ENCODE measurements at places on chromosomes 6 and 20.

GRCh38 chr6:105346052-105346451 lies 56.8 kb downstream of the PREP start:
- DNase-seq: no peak

DNA sequence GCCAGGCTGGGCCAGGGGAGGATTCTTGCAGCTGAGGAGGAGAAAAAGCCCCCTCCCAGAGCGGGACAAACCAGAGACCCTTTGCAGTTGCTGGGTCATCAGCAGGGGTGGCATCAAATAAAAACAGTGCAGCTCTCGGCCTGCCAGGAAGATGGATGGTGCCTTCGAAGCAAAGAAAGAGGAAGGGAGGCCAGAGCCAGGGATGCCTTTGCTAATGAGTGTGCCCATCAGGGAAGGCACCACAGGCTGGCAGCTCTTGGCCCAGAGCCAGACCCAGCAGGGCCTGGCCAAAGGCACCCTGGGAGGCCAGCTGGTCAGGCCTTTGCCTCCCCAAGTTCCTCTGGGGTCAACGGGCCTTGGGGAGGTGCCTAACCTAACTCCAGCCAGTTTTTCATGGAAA lies 26.3 kb upstream of the ZNF318 start:
- no peak for DNase-seq

DNA sequence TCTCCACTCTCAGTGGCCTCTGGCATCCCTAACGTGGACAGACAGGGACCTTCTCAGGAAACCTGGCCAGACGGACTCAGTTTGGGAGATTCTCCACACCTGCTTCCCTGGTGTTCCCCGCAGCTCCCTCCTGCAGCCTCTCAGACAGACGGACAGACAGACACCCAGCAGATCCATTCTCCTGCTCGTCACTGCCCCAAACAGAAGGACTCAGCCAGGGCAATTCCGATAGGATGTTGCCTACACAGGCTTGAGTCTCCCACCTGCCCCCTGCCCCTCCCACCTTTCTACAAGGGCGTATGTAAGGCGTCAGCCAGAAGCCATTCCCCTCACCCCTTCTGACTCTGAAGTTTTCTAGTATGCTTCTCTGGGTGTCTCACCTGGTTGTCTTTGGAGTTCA lies 428 bp downstream of the CCM2L start:
- DNase-seq: no peak

DNA sequence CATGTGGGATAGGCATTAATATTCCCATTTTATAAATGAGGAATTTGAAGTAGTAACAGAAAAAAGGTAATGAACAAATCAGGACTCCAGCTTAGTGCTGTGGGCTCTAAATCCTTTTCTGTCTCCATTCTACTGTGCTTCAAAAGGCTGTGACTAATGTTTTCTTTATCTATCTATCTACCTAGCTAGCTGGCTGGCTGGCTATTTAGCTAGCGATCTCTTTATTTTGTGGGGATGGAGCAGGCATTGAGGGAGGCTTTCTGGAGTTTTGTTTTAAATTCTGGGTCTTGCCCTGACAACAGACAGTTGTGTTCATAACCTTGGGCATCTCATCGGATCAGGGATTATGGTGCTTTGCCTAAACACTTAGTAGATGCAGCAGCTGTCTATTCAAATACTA lies 139.2 kb downstream of the SOX4 start:
- DNase-seq: no peak

DNA sequence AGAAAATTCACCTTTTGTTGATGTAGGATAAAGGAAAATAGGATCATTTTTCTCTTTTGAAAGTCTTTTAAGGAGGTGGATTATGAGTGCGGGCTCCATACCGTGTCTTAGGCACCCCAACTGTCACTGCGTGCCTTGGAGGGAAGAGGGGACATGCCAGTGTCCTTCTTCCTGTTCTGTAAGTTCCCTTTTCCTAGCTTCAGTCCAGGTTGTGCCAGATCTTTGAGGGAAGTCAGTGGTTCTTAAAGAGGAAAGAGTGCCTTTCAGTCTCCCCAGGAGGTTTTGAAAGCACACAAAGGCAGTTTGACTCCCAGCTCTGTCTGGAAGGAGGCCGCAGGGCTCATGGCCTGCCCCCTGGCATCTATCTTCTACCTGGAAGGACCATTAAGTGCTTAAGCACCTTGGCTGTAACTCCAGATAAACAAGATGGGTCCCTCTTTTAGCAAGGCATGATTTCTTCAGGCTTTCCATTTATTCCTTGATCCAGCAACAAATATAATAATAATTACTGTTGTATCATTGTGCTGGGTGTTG lies 13.0 kb downstream of the EFCAB8 start:
- DNase-seq: no peak

DNA sequence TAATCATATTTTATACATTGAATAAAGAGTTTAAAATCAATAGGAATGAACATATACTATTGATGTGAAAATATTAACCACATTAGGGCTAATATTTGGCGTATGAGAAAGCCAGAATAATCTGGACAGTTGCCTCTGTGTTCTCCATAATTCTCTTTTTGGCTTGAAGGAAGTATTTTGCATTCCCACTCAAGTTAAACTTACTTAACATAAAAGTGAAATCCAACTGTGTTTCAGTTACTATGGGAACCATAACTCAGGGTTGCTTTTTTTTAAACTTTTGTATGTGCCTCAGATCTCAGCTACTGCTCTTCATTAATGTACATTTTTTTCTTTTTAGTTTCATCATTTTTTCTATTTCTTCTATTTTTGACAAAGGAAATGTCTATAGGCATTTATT lies 479.8 kb downstream of the NKAIN2 start:
- no peak for DNase-seq

DNA sequence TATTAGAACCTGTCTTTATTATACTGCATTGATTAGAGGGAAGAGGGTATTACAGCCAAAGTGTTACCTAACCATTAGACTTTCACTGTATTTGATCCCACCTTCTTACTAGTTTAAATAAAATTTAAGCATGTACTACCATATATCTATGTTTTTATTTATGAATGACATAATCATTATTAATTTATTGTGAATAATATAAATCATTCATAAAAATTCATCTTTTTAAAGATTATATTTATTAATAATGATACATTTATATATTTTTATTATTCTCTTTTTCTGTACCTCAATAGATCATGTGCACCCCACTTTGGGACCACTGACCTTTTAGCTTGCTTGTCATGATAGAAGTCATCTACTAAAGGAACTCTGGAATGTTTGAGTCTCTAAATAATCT lies 223.5 kb upstream of the MARCKS start:
- DNase-seq: no peak

DNA sequence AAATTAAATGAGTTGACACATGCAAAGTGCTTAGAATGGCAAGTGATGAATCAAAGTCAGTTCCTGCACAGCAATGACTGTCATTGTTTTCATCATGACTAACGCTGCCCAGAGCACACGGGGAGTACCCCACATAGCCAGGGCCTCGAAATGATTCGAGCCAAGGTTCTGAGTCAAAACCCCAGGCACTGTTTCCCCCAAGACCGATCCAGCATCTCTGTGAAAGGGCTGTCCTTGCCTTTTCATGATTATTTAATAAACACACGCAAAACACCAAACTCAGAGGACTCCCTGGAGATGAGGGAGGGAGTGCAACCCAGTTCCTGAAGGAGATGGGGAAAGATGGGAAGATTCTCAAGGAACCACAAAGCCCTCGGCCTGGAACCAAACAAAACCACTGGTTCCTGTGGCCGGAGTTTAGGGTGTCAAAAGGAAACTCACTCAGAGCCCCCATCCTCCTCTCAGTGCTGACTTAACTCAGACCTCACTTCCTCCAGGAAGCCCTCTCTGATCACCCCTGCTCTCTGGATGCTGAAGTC lies 3.8 kb downstream of the PREX1 start:
- DNase-seq: no peak

DNA sequence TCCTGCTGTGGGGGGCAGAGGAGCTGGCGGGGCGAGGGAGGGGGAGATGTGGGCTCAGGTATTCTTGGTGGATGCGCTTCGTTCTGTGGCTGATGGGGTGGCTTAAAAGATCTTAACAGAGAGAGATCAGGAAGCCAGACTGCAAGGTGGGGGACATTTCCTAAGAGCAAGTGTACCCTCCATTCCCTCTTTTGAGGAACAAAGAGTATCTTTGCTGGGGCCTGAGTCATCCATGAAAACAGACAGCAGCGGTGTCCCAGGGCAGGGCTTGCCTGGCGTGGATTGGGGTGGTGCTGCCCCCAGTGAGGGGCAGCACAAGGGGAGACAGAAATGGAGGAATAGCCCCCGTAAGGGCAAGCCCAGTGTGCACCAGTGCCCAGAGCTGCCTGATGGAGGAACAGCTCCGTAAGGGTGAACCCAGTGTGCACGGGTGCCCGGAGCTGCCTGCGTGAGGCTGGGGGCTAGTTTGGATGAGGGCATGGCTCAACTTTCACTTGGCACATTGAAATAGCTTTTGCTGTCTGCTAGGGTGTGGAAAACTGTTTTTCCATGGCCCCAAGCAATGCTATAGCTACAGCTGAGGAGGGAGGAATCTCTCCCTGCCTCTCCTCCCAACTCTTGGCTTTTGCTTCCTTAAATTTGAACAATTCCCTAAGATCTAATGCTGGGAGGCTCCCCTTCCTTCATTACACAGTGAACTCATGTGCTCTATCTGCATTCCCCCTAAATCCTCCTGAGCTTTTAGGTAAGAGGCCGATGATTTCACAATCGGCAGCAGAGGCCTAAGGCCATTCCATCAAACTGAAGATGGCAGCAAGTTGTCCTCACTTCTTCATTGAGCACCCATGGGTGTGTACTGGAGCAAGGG lies 12.9 kb downstream of the MAPK13 start:
- no peak for DNase-seq

GRCh38 chr6:14276071-14276470 lies 158.5 kb downstream of the CD83 start:
- DNase-seq: no peak

DNA sequence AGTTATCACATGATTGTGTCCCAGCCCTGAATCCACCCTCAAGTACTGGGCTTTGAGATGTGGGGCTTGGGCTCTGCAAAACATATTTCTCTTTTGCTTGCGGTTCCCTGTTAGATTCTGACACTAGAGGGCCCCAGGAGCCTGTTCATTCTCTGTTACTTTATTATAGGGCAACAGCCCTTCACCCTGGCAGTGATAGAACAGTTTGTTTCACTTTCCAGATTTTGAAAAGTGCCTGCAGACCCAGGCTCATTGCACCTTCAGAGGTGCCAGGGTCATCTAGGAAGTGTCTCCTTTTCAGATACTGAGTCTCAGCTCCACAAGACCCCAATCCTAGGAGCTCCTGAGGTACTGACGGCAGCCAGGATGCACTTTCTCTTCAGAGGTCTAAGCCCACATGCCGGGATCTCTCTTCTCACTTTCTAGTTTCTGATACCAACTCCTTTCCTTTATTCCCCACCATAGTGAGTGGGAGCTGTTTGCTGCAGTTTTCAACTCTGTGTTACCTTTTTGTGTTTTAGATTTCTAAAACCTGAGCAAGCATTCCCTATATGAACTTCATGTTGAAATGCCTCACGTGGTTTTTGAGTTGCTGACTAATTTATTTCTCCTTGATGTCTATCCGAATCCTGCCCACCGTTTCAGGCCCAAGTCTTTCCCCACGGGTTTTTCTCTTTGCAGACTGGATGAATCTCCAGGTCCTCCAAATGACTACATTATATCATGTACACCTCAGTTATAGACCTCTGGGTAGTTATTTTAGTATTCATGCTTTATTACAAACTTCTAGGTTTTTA lies 10.9 kb downstream of the ABT1 start:
- DNase-seq: no peak

GRCh38 chr6:119915971-119916370 lies 566.4 kb upstream of the MAN1A1 start:
- no peak for DNase-seq

GRCh38 chr6:101259505-101259904 lies 134.0 kb upstream of the GRIK2 start:
- DNase-seq: no peak

DNA sequence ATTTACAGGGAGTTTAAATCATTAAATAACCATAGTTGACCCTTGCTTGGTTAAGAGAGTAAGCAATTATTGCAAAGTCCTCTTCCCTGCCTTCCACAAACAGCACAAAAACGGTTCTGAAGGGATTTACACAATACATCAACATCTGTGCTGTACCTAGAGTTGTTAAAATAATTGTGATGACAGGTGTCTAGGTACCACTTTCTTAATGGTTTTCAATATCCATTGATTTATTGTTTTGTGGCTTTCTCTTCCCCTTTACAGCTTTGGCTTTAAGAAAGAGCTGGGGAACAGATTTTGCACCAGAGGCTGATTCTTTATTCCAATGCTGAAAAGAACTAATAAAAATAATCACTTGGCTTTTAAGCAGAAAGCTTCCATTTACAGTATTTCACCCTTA lies 598 bp upstream of the SOX4 start:
- DNase-seq: no peak
